Brain microvascular endothelial cell (primary cell): ENCODE measurements at places on chromosomes 13 and 19.

GRCh38 chr19:40872209-40872608 is 9.8 kb downstream of the CYP2A7 start:
- DNase-seq: no peak

GRCh38 chr13:20482275-20482761 is 43.3 kb downstream of the CRYL1 start:
- DNase-seq: no peak

- DNase-seq: no peak
Measured at GRCh38 chr13:28137596-28137995, 749 bp upstream of the PAN3 start.

DNA sequence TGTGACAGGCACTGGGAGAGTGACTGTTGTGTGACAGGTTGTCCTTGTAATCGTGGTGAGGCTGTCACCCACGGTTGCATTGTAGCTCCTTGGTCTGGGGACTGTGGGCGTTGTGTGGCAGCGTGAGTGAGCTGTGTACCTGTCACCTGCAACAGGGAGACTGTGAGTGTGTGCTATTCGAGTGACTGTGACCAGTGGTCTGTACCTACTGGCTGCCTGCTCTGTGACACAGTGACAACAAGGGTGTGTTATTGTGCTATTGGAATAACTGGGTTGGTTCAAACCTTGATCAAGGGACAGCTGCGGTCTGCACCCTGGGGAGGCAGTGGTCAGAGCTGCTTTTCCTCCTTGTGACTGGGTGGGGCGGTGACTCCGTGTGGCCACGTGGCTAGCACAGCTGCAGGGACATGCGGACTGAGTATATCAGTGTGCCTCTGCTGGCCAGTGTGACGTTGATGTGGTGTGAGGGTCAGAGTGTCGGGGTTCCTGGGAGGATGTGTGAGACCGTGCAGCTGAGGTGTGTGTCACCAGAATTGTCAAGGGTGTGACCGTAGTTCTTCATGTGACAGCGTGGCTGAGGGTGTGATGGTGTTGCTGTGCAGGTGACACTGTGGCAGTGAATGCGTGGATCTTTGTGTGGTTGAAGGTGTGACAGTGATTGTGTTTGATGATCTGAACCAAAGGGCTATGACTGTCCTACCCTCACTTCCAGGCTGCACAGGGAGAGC is 10.1 kb upstream of the NFIX start:
- peak; percentile 73 for DNase-seq

DNA sequence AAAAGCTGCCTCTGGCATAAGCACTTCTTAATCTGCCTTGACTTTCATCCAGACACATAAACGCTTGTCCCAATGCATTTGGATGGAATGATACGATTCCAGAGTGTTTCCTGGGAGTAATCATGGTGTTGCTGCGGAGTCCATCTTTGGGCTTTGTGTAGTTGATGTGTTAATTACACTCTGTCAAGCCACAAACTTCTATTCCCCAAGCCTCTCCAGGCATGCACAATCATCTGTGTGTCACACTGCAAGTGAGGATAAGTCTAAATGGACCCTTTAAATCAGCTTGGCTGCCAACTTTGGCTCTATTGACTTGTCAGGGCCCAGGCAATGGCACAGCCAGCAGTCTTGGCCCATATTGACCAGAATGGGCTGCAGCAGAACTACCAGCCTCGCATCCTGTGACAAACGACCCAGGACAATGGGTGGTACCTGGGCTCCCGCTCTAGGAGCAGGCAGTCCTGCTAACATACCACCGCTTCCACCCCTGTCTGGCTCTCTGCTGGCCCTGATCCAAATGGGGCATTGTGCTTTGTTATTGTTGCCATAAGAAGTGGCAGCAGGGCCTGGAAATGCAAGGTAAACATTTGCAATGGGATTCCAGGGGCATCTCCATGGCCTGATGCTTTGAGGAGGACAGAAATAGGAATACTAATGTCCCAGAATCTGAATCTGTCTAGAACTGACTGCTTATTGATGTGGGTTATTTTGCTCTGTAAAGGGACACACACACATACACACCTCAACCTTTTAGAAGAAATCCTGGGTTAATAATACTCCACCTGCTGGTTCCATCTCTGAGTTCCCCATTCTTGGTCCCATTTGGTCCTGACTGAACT is 127.2 kb downstream of the DNAJC15 start:
- DNase-seq: no peak

GRCh38 chr13:51292000-51292565 is 47.4 kb upstream of the SERPINE3 start:
- DNase-seq: no peak

- peak; percentile 71 for DNase-seq
Measured at GRCh38 chr13:43364210-43365038, 341.0 kb downstream of the DNAJC15 start.

GRCh38 chr19:19256072-19256969 is 16.8 kb downstream of the TM6SF2 start:
- no peak for DNase-seq

GRCh38 chr13:113905018-113905417 is 41.1 kb upstream of the GAS6 start:
- no peak for DNase-seq

DNA sequence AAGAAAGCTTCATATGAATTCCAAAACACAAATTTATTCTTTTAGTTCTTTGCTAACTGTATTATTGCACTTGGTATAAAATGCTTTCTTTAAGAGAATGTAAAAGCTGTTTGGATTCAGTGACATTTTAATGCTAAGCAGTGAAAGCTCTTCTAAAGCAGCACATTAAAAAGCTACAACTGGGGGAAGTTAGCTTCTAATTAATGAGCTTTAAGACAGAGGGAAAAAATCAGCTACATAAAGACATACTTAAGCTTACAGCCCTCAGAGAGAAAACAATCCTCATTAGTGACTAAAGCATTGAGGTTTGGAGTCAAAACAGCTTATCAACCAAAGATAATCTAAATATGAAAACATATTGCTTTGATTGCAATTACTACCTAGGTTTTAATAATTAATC is 1222.2 kb upstream of the SPRY2 start:
- DNase-seq: no peak

DNA sequence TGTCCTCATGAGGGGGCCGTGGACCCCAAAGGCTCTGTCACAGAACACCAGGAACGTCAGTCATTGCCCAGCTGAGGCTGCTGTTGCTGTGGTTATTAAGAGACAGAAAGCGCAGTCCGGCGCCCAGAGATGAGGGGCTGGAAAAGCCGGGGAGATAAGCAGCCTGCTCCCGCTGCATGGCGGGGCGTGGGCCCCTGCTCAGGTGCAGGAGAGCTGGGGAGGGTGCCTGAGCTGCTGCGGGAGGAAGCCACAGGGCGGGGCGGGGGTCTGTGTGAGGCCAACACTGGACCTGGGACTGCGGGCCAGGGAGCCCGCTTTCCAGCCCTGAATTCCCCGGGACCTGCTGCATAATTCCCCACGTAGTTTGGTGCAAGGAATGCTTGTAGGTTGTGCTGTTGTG is 11.3 kb downstream of the SOX1 start:
- DNase-seq: no peak

- DNase-seq: no peak
Measured at GRCh38 chr13:46982856-46983582, 86.2 kb upstream of the HTR2A start.

DNA sequence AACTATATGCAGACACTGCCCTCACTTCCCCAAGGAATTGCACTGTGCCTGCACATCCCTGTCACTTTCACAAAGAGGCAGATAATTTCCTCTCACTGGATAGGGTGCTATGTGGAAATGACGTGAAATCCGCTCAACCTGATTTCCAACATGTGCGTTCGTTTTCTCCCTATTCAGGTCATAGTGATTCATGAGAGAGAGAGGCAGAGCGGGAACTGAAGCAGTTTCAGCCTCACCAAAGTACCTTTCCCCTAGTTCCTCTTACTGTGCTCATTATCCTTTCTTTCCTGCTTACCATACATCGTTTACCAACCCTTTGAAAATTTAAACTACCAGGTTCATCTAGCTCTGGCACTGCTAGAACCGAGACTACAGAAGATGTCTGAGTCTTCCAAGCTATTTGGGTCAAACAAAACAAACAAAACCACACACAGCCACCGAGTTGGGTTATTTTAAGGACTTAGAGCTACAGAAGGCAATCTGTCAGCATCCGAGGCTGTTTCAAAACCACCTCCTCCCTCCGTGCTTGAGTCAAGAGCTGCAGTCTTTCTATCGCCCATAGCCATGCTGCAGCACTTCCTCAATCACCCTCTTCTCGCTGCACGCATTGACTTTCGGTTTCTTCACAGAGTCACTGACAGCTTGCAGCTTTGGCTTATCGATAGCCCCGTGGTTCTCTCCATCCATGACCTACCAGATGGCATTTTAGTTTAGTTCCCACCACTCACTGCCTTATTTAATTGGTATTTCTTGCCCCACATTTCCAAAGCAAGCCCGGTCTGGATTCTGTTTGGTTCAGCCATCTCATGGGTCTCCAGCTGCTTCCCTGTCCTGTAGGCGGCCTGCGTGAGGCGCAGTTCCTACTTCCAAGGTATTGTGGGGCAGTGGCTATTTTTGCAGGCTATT is 1395.8 kb downstream of the EFNB2 start:
- peak; percentile 34 for DNase-seq

DNA sequence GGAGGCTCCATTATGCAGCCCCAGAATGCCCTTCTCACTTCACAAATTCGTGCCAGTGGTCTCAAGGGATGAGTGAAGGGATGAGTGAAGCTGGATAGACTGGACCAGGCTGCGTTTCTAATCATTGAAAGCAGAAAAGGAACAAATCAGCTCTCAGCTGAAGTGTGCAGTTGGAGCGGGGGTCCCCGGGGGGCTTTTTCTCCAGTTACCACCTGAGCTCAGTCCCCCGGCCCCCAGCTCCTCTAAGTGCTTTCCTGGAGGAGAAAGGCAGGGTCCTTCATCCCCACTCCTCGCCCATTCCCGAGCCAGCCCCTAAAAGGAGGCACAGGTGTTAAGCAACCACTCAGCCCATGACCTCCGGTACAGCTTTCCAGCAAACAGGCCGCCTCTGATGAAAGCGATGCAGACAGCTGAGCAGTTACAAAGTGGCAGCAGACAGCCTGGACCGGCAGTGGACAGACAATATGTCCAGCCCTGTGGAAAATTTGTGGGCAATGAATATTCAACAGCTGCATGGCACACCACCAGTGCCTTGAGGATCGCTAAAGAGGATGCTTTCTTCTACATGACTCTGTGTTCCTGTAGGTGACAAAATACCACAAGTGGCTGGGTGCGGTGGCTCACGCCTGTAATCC is 110.7 kb upstream of the UBL3 start:
- no peak for DNase-seq

- no peak for DNase-seq
Measured at GRCh38 chr13:27915301-27916207, 4.2 kb upstream of the PDX1 start.

- no peak for DNase-seq
Measured at GRCh38 chr13:22198641-22199217, 527.9 kb downstream of the FGF9 start.

DNA sequence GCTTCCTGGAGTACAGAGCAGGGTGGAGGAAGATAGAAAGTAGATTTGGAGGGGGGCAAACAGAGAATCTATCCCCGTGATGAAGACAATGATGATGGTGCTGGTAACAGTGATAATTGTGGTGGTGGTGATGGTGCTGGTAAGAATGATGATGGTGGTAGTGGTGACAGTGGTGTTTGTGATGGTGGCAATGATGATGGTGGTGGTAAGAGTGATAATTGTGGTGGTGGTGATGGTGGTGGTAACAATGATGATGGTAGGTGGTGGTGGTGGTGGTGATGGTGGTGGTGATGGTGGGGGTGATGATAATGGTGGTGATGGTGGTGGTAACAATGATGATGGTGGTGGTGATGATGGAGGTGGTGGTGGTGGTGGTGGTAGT is 169.8 kb downstream of the TSHZ3 start:
- no peak for DNase-seq

- DNase-seq: no peak
Measured at GRCh38 chr13:39047560-39047959, 9.3 kb downstream of the NHLRC3 start.

GRCh38 chr19:54677217-54677616 is 14.4 kb downstream of the LILRB4 start:
- DNase-seq: no peak

DNA sequence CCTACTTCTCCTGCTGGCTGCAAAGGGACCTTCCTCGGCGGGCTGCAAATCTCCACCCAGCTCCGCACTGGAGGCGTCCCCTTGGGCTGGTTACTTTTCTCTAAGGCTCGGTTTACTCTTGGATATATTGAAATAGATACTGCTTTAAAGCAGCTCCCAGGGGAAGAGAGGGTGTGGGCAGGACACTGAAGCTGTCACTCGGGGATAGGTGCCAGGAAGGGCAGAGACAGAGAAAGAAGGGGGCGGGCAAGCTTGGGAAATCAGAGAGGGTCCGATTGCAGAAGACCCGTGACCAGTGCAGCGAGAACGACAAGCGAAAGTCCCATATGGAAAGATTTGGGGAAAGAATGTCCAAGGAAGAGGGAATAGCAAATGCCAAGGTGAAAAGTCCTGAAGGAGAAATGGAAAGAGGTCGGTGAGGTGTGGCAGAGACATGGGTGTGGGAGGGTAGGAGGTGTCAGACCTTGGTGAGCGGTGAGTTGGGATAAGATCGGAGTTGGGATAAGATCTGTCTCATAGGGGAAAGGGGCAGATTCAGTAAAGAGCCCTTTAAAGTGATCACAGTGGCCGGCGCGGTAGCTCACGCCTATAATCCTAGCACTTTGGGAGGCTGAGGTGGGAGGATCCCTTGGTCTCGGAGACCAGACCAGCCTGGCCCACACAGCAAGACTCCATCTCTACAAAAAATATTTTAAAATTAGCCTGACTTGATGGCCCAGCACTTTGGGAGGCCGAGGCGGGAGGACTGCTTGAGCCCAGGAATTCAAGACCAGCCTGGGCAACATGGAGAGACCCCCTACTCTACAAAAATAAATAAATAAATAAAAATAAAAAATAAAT is 618 bp downstream of the THSD8 start:
- DNase-seq: no peak
